ENCODE measurements at places on chromosomes 7 and 10.

DNA sequence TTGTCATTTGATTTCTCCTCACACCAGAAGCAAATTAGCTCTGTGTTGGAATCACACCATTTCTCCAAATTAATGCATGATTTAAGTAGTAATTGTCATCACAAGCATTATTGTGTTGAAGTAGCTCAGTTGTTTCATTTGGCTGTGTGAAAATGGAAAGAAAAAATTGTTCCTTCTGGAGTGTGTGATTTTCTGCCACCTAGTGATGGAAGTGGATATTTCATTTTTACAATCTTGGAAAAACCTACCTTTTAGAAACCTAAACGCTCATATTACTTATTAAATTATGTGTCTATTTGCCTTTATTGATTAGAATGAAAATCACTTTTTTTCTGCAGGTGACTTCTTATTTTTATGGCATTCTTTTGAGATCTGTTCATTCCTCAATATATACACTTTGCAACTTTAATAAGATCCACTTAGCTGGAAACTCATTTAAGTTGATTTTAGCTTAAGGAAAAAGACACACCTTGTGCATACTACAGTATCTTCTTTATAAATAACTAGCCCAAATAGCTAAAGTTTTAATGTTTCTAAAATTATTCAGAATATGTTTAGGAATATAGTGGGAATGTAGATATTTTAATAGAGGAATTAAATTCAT lies 50.0 kb downstream of the SRI start:
- peak; percentile 17 for DNase-seq

DNA sequence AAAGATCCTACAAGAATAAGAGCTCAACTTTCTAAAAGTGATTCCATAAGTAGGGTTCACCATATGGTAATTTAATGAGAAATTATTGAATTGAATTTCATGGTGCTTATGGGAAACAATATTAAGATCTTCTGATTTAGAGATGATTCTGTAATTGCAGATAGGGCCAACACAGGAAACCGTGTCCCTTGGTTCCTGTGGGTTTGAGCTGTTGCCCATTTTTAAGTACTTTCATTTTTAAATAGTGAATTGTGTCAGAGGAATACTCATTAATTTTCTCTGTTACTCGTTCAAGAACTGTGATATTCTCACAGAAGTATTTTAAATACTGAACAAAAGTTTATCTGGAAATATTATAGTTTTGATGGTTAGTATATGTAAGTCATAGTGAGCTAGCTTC lies 129.2 kb downstream of the SRI start:
- no peak for DNase-seq

DNA sequence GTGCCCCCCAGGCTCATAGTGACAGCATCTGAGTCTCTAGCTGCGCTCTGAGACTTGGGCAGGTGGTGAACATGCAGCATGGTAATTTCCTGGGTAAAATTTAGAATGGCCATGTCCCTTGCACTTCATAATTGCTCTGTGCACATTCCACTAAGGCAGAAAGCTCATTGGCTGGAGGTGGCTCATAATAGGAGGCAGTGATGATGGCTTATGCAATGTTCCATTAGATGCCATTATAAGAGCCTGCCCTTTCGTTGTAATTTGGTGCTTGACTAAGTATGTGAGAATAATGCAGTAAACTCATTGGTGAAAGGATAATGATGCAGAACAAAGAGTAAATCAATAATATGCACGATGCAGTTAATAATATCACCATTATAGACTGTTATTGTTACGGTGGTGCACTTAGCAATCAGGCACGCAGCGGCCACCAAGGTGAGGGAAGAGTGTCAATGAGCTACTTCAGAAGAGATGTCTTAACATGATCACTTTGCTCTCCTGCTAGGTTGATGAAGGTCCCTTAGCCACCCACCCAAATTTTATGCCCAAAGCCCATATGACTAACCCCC lies 545.9 kb downstream of the KCNMA1 start:
- no peak for DNase-seq

GRCh38 chr7:129279757-129280156 lies 54.9 kb downstream of the AHCYL2 start:
- DNase-seq = no peak

DNA sequence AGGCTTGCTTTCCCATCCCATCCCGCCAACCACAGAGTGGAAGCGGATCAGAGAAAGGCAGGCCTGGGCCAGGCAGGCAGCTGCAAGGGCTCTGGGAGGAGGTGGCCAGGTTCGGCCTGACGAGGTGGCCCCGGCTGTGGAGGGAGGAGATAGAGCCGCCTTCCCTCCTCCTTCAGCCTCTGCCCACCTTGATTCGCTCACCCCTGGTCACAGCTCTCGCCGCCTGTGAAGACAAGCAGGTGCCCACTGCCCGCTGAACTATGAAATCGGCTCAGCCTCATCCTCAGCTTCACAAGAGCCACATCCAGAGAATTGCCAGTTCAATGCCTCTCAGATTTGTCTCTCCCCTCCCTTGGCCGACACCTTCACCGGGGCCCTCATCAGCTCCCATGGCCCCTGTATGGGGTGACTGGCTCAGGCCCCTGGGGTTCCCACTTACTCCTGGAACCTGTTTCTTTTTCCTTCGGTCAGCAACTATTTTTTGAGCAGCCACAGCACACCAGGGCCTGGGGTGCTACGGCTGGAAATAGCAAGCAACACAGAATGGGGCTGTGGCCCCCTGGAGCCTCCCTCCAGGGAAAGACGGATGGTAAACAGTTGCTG lies 80.0 kb upstream of the CHST15 start:
- DNase-seq = no peak

DNA sequence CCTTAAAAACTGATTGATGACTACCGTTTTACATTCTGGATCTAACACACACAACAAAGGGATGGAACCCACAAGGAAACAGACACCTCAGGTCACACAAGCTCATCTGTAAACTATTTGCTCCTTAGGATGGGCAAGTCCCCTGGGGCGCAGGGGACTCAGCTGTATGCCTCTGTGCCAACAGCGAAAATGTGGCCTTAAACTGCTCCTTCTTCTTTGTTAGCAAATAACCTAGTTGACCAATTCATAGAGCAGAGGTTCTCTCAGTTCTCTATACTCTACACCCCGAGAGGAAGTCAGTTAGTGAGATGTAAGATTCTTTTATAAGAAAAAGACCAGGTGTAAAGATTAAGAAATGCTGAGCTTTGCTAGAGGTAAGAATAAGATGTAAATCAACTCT lies 181.9 kb upstream of the PRSS58 start:
- no peak for DNase-seq

DNA sequence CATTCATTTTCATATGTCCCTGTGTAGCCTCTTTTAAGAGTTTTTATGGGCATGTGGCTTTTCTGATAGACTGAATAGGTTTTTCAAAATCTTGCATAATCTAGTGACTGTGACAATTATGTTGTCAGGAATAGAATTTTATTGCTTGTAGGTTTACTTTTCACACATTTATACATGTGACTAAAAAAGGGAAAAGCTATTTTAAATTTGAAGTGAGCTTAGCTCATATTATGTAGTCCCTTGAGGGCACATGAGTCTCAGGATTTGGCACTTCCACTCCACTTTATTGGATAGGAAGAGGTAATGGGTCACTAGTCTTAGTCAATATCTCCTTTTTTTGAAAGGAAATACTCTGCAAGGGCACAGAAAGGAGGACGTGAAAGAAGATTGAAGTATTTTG lies 247.3 kb downstream of the SUGCT start:
- no peak for DNase-seq

- no peak for DNase-seq
Measured at GRCh38 chr10:108434559-108435252, 1270.2 kb upstream of the SORCS1 start.

- no peak for DNase-seq
Measured at GRCh38 chr7:120431016-120431415, 158.0 kb downstream of the KCND2 start.

DNA sequence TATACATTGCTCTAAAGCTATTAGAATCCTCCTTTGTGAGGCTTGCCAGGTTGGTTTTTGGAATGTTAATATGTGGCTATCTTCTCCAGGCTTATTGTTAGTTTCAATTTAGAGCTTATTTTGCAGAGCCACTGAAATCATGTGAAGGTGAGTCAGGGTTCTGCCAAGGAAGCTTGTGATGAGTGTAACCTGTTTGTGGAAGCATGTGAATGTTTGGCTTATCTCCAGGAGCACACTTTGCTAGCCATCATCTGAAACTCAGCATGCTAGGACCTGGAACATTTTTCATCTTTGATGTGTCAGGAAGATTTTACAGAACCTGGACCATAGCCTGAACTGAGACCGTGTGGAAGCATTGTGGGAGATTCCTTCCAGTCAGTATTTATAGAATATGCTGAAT lies 197.3 kb downstream of the PPP1R9A start:
- no peak for DNase-seq

DNA sequence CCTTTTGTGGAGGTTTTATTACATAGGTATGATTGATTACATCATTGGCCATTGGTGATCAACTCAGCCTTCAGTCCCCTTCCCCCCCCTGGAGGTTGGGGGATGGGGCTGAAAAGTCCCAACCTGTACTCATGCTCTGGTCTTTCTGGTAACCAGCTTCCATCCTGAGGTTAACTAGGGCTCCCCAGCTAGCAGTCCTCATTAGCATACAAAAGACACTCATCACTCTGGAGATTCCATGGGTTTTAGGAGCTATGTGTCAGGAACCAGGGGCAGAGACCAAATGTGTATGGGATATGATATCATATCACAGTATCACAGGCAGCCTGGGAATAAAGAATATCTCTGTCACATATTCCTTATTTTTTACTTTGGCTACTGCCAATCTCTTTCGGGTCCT lies 13.6 kb downstream of the CCSER2 start:
- DNase-seq = no peak

GRCh38 chr10:1557081-1557480 lies 180.2 kb downstream of the ADARB2 start:
- DNase-seq = no peak

DNA sequence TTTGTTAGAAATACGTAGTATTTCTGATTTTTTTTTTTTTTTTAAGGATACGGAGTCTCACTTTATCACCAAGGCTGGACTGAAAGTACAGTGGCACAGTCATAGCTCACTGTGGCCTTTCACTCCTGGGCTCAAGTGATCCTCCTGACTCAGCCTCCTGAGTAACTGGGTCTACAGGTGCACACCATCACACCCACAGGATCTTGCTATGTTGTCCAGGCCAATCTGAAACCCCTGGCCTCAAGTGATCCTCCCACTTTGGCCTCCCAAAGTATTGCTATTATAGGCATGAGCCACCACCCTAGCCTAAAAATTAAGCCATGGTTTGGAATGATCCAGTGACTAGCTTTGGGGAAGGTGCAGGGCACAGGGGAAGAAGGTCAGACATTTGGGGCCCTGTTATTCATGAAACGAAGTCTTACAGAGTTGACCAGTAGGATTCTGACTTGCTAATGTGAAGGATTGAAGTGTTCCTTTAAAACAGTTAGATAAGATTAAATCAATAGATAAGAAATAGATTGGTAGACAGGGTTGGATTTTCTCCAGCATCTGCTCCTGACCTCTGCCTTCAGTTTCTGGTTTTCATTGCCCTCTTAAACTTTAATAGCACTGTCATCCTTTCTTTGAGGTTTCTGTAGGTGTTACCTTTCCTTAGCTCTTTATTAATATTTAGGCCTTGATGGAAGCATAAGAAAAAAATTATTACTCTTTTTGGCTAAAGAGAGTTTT lies 121.6 kb downstream of the LRRC4 start:
- no peak for DNase-seq

GRCh38 chr10:59808896-59809643 lies 55.8 kb upstream of the MRLN start:
- peak; percentile 76 for DNase-seq

GRCh38 chr7:46776790-46777189 lies 805.1 kb downstream of the TNS3 start:
- no peak for DNase-seq

GRCh38 chr7:37394158-37394557 lies 54.5 kb downstream of the ELMO1 start:
- no peak for DNase-seq

DNA sequence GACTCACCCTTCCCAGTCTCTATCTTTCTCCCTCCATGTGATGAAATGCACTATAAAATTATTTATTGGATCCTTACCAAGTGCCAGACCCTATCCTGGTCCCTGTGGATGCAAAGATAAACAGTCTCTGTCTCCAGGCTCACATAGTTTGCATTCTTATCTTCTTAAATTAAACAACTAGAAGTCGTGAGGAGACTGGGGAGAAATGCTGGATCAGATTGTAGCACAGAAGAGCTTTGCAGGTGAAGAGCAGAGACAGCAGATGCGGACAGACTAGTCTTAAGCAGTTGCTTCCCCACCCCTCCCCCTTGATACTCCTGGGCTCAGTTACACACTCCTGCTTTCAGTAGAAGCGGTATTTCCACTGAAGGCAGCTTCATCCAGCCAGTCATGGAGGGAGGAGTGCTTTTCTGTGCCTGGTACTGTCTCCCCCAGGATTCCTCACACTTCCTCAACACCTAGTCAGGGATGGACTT lies 20.8 kb upstream of the CDK1 start:
- DNase-seq = no peak

DNA sequence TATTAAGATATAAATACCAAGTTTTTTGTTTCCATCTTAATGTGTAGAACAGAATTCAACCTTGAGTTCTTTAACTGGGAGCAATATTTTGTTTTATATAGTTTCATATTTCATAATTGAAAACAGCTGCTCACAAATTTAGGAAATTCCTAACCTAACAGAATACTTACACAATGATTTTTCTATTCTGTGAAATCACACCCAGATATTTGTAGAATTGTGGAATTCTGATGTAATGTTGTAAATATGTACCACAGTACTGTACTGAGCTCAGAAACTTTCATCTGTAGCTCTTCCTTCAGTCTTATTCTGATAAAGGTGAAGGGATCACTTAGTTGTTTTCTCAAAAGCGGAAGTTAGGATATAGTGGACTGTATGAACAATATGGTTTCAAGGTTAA lies 143.4 kb upstream of the GLI3 start:
- DNase-seq = no peak

DNA sequence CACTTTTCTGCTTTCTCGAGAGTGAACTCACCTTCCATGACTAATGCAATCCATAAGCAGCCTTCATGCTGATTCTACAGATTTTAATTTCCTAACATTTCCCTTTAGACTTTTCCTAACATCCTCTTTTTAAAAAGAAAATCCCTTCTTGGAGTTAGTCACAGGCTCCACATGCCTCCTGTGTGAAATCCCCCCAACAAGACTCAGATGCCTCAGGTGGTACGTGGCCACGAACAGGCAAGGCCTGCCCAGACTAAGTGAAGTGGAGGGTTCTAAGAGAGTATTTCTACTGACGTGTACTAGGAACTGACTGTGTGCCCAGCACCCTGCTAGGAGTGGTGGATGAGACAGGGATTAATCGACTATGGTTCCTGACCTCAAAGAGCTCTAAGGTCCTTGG lies 125.9 kb upstream of the HPS1 start:
- DNase-seq = no peak

DNA sequence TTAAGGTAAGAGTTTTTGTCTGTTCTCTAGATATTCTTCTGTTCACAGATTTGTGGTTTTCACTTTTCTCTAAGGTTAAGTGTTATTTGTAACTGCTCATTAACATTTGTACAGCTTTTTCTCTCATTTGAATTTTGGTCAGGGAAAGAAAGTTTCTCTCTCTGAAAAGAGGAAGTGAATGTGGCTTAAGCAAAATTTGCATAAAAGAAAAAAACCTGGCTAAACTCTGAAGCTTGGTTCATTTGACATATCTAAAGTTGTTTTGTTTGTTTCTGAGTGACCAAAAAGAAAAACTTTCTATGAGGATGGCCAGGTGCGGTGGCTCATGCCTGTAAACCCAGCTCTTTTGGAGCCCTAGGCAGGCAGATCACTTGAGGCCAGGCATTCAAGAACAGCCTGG lies 22.0 kb upstream of the SLC26A4 start:
- DNase-seq = no peak
